ENCODE measurements at places on chromosomes 5 and 9.

DNA sequence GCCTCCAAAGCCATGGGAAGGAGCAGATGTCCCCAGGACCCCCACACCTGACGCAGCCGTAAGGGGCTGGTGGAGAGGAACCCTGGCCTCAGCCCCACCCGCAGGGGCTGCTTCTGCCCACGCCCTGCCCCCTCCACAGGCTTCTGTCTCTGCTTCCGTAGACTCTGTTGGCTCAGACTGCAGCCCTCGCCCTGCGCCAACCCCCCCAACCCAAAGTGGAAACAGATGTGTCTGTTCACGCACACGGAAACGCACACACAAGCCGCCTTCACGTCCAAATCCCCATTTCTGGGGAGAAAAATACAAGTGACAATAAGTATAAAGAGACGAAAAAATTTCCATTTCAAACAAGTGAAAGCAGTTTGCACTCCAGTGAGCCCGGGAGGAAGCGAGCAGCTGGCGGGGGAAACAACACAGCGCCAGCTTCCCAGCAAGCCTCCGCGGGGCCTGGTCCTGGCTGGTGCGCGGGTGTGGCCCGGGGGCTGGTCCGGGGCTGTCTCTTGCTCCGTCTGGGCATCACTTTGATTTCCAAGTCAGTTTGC lies 32.6 kb upstream of the RXRA start:
- DNase-seq: no peak

DNA sequence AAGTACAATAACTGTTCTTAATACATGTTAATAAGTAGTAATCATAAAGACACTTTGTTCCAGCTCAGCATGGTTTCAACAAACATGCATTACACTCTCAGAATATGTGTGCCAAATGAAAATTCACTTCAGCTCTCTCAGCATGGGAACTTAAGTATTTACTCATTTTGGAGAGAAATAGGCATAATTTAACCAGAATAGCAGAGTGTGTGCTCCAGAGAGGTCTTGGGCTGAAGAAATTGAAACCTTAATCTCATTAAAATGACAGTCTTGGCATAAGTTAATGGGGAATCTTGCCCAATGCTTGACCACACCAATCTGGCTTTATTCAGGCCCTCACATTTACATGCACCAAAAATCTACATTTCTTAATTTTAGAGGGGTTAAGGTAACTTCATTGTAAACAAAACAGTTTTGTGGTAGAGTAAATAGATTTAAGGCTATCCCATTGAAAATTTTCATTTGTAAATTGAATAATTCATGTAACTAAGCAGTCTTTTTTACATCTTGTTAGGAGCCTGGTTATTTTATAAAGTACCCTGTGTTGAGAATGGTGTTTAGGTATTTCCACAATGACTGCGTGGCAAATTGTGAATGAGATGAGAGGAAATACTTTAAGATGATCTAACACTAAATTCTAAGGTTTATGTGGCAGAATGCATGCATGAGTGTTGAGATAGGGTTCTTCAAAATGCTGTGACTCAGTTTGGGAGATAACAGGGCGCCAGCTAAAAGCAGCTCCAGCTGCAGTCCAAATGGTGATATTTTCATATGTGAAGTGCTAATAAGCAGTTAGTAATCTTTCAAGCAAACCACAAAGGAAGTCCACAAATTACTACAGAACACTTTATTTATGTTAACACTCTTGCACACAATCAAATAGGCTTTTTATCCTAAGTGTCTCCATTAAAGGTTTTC lies 11.3 kb upstream of the LOX start:
- DNase-seq: no peak

- DNase-seq: peak; percentile 21
Observed at GRCh38 chr9:20623021-20623747, 885 bp upstream of the MLLT3 start.

GRCh38 chr5:73143716-73144115 lies 23.3 kb downstream of the TMEM171 start:
- no peak for DNase-seq

DNA sequence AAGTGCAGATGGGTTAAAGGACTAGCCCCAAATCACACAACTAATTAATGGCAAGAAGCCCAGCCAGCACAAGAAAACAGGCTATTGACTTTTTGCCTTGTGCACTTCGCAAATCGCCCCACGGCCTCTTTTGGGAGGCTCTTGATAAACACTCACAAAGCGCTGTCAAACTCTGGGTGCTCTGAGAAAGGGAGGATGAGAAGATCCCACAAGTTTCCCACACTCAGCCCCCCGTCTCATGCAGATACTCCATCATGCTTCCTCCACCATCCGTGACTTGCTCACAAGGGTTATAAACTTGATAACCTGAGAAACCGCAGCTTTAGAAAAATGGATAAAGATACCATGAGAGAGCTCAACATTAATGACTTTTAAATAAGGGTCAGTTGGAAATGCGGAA lies 219.7 kb downstream of the EBF1 start:
- no peak for DNase-seq

DNA sequence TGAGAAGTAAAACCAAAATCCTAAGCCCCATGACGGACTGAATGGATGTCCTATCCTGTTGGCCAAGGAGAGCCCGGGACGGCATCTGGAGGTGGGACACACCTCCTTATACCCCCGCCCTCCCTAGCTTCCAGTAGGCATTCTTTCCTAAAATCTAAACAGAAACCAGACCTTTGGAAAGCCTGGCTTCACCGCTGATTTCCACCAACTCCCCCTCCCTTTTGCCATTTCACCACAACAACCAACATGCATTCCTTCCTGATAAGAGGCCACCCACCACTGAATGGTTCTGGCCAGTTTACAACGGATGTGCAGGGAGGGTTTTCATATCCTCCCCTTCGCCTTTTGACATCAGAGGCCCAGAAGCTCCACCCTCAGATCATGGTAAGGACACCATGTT lies 9.2 kb upstream of the RARS1 start:
- DNase-seq: no peak

DNA sequence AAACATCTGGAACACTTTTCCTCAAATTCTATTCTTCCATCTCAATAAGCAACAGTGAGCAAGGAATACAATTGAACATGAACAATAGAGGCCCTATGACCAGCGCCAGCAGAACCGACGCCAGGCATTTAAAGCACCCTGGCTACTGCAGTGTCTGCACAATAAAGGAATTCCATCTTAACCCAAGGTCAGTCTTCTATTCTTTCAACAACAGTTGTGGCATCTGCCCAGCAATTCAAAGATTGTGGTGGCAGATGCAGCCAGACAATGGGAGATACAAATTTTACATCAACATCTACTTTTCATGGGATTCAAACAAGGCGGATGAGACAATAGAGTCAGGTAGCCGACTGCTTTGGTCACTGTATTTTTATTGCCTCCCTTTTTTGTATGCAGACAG lies 65.9 kb downstream of the ELL2 start:
- no peak for DNase-seq

DNA sequence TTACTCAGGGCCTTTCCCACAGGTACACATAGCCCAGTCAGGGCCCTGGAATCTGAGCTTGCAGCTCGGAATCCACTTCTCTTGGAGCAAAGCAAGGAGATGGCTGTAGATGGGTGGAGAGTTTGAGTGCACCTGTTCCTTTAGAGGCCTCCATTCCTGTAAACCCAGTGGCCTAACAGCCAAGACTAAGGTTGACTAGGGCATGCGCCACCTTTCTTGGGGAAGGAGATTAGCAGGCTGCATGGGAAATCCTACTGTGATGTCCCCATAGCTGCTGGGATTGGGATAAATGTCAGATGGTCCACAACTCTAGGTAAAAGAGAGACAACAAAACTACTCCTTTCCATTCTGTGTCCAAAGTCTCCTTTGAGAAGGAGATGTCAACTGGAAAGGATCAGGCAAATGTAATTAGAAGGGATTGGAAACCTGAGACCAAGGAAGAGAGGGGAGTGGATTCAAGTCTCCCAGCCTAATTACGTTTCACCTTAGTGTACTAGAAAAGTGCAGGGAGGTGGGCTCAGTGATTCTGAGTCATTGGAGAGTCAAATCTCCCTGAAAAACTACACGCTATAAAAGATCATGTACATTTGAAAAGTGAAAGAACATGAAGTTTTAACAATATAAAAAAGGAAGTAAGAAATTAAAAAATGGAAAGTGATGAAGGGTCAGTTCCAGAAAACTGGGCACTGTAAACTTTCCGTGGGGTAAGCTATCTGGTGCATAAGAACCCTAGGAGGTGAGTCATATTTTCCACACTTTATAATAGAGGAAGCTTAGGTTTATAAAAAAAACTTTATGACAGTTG lies 104.2 kb downstream of the SEC61B start:
- no peak for DNase-seq

DNA sequence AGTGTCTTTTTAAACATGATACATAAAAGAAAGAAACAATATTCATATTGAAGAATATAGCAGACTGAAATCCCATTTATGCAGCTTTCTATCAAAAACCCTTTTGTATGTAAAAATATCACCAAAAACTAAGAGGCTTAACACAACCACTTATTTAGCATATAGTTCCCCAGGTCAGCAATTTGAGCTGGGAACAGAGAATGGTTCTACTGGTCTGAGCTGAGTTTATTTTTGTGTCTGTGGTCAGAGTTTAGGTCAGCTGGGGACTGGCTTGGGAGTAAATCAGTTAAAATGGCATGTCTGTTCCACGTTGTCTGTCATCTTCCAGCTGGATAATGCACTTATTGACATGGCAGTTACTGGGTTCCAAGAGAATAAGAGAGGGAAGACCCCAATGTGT lies 165.0 kb downstream of the TMEM232 start:
- no peak for DNase-seq

GRCh38 chr9:84953797-84954705 lies 284.5 kb downstream of the NTRK2 start:
- DNase-seq: peak; percentile 0

- DNase-seq: no peak
Observed at GRCh38 chr9:134814598-134815215, 65.9 kb upstream of the FCN2 start.

DNA sequence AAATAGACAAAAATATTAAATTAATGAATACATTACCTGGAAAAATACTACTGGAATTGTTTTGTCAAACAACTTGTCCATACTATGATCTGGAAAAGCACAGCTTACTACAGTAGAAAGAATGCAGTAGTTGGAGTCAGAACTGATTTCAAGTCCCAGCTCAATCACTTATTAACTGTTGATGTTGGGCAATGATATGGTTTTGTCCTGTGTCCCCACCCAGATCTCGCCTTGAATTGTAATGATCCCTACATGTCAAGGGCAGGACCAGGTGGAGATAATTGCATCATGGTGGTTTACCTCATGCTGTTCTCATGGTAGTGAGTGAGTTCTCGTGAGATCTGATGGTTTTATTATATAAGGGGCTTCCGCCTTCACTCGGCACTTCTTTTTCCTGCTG lies 247.5 kb downstream of the CD180 start:
- DNase-seq: no peak

DNA sequence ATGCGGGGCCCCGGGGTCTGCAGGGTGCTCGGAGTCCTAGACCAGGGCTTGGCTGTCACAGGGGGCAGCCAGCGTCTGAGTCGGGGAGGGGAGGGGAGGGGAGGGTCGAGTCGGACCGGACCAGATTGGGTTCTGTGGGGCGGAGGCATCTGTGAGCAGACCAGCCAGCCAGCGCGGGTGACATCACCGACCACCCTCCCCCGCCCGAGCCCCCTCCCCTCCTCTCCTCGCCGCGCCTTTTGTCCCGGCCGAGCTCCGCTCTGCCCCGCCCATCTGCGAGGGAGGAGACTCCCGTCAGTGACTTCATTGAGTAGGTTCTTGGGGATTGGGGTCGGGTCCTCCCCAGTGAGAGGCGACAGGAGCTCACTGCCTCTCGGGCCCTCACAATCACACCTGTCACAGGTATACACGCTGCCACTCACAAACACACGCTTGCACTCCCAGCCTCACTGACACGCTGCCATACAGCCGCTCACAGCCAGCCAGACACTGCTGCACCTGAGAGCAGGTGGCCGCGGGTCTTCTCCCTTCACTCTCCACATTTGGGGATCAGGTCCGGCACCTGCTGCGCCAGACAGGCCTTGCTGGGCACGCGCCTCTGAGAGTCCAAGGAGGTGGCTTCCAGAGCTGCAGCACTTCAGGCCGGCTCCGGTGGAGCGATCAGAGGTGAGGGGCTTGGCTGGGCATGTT lies 546 bp downstream of the DNAJB5 start:
- DNase-seq: no peak

GRCh38 chr9:77707383-77708063 lies 59.4 kb upstream of the GNA14 start:
- DNase-seq: no peak

DNA sequence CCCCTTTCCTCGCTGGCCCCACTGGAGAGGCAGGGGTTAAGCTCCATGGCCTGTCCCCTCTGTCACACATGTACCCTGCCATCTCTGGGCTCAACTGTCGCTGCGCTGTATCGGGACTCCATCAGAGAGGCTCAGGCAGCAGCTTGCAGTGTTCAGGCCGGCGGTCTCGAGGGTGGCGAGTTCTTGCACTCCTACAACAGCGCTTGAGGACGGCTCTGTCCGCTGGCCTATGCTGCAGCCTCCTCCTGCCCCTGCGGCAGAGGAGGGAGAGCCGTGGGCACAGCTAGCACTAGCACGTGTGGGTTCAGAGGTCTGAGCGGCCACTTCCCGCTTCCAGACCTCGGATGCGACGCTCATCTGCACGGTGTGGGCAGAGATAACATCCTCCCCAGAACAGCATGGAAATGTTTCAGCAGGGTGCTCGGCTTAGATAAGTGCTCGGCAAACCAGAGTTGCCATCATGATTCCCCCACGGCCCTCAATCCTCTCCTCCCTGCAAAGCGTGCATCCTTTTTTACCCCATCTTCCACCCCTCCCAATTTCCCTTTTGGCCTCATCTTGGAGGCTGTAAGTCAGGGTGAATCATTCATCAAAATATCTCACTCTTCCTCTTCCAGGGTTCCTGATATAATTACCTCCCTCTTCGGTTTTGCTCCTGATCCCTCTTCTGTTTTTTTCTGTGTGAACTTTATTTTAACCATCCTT lies 41.9 kb upstream of the FUBP3 start:
- peak; percentile 4 for DNase-seq

DNA sequence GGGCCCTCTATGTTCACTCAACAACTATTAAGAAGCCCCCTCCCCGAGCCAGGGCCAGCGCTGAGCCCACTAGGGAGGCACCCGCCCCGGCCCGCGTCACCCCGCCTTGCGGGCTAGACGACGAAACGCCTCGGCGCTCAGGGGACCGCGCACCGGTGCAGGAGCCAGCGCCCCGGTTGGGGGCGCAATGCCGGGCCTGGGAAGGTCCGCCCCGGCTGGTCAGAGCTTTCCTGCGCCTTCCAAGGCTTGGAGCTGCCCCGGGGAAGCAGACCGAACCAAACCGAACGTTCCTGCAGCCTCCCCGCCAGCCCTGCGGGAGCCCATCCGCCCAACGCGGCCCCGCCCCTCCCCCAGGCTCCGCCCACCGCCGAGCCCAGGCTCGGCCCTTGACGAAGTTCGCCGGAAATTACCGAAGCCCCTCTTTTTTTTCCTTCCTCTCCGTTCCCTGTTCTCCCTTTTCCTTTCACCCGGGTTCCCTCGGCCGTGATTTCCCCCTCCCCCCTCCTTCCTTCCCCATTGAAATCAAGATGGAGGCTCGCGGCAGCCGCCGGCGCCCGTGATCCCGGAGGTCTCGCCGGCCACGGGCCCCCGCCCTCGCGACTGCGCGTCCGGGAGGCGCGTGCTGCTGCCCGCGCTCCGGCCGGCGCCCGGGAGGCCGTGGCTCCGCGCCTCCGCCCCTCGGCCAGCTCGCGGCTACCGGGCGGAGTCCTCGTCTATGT lies at the start of gene TRIO:
Gene TRIO, plus strand, starts transcription at position 516 of the 719 bp plus-strand sequence. CDS start 384 bp downstream, outside the sequence.
- no peak for DNase-seq
